ENCODE measurements at places on chromosomes 6 and 20.

GRCh38 chr6:107405002-107405401, 54.4 kb downstream of the PDSS2 start:
- DNase-seq: no peak

DNA sequence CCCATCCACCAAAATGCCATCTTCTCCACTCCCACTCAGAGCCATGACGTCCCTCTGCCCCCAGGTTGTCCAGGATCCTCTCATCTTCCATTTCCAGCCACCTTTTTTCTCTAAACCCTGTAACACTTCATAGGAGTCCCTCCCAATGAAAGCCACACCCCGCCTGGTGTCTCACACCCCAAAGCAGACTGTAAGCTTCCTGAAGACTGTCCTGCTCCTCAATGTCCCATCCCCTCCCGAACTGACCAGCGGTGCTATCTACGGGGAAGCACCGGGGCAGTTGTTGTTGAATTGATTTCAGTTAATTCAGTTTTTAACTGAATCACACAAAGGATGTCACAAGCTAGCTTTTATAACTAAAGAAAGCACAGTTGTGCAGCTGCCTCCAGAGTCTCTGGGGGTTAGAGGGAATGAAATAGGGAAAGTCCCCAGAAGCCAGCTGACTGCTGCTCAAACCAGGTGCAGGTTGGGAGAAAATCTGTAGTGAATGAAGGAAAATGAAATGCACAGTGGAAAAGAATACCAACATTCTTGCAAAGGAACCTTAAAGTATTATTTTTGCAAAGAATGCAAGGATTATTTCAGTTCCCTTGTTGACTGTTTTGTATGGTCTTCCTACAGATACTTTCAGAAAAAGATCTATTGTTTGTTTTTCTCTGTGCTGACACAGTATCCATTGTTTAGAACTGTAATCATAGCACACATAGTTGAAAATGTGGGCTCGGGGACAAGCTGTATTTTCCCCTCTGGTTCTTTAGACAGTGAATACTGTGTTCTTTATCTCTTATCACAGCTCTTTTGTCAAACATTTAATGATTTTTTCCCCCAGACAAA, 222.6 kb upstream of the QKI start:
- DNase-seq: no peak

DNA sequence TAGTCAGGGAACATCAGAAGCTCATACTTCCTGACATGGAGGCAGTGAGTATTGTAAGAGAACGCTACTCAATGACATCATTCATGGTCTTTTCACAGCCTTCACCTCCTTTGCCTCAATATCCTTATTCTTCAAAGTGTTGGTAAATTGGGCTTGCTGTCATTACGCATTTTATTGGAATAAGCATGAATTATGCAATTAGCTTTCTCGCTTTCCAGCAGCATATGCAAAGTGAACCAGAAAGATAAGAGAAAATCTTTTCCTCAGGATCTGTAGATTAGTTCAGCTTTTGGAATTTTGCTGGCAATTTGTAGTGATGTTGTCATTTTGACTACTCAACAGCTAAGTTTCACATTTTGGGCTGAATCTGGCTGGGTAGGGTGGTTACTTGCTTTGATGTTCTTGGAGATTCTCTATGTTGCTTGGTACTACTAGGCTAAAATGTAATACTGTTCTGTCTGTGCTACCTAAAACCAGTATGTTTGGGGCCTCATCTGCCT, 1012.1 kb downstream of the KIF16B start:
- no peak for DNase-seq

GRCh38 chr6:113651920-113652319, 205.2 kb upstream of the MARCKS start:
- DNase-seq: no peak

GRCh38 chr6:170122651-170123050, 168.2 kb downstream of the DLL1 start:
- no peak for DNase-seq

DNA sequence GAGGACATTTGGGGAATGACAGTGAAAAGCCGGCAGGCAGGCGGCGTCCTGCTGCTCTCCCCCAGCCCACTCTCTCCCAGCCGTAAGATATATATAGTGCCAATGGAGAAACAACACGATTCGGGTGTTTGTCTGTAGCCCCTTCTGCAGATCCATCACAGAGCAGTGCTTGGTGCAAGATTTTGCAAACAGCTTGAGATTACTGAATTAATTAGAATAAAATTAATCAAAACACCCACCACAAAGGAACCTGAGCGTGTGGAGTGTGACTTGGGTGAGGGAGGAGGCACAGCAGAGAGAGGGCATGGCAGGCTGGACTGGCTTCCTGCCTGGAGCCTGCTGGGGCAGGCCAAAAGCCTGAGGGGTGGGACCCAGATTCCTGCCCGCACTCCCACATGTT, 28.8 kb upstream of the CCDC167 start:
- DNase-seq: no peak

- DNase-seq: no peak
Observed at GRCh38 chr20:43746344-43747137, 19.7 kb upstream of the GTSF1L start.

DNA sequence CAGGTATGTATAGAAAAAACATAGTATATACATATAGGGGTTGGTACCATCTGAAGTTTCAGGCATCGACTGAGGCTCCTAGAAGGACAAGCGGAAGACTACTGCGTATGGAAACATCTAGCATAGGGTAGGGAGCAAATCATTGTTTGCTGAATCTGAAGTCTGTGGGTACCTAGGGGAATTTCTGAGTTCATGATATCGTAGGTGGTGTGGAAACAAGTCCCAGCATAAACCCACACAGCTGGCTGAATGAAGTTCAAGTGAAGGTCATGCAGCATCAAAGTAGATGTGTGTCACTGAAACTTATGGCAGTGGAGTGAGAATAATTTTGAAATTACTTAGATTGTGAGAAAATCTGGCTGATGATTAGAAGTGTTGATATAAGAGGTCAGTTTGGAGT, 39.4 kb downstream of the MAP7 start:
- DNase-seq: no peak
